ENCODE measurements at places on chromosomes 11 and 22.

DNA sequence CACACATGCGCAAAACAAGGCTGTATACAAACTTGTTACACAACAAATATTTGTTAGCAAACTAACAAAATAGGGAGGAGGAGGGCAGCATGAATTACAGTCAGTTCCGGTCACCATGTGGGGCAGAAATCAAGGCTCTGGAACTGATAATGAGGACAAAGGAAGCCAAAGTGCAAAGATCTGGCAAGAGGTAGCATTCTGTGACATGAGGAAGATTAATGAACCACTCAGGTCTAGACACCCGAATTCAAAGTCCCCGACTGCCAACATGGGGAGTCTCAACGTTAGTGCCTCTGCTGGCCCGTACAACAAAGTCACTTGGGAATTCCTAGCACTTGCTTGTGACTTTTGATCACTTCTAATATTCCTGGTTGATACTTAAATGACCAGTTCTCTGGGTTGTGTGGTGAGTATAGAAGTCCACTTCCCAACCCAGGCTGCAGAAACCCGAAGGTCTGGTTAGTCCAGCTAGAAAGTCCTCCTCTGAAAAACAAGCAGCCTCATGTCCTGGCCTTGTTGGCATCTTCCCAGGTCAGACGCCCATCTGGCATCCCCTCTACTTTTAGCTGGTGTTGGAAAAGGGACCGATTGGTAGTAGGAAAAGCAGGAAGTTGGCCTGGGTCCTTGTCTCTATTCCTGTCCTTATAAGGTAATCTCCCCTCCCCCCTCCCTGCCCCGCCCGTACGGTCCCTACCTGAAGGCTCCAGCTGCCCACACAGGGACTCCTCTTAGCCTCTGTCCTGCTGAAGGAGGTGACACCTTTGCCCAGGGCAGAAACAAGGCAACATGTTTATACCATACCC is 1.6 kb downstream of the SUN2 start:
- no peak for DNase-seq

DNA sequence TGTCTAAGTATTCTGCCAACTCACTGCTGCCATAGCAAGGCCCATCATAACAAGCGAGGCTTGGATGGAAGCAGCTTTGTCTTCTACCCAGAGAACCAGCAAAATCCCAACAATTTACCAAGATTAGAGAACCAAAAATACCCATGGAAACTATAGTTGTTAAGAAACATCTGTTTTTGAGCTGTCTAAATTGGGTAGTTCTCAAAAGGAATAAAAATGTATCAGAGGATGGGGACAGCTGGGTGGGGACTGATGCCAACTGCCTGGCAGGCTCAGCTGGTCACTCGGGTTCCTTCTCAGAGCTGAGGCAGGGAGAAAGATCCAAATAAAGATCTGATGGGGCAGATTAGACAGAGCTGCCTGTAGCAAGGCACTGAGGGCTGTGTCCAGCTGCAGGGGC is 85.9 kb upstream of the GRK3 start:
- no peak for DNase-seq

DNA sequence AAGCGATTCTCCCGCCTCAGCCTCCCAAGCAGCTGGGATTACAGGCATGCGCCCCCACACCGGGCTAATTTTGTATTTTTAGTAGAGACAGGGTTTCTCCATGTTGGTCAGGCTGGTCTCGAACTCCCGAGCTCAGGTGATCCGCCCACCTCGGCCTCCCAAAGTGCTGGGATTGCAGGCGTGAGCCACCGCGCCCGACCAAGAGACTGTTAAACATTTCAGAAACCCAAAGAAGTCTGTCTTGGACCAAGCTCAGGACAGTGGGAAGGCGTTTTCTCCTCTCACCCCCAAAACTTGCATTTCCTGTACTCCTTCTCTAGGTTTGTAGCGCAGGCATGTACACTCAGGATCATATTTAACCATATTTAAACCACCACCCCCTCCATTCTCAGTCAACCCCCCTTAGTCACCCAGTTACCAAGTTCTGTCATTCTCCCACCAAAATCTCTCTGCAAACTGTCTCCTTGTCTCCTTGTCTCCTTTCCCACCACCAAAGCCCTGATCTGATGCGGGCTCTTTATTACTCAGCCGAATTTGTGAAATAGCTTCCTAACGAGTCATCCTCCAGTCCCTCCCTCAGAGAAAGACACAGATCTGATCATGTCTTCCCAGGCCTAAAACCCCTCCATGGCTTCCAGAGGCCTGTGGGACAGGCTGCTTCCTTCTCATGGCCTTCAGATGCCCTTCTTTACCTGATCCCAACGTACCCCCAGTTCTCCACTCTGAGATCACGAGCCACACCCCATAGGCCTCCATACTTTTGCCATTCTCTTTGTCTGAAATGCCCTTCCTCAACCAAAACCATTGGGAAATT is 29.0 kb upstream of the CREB3L1 start:
- DNase-seq, result no peak

GRCh38 chr11:32145282-32145681 is 54.4 kb downstream of the RCN1 start:
- no peak for DNase-seq

DNA sequence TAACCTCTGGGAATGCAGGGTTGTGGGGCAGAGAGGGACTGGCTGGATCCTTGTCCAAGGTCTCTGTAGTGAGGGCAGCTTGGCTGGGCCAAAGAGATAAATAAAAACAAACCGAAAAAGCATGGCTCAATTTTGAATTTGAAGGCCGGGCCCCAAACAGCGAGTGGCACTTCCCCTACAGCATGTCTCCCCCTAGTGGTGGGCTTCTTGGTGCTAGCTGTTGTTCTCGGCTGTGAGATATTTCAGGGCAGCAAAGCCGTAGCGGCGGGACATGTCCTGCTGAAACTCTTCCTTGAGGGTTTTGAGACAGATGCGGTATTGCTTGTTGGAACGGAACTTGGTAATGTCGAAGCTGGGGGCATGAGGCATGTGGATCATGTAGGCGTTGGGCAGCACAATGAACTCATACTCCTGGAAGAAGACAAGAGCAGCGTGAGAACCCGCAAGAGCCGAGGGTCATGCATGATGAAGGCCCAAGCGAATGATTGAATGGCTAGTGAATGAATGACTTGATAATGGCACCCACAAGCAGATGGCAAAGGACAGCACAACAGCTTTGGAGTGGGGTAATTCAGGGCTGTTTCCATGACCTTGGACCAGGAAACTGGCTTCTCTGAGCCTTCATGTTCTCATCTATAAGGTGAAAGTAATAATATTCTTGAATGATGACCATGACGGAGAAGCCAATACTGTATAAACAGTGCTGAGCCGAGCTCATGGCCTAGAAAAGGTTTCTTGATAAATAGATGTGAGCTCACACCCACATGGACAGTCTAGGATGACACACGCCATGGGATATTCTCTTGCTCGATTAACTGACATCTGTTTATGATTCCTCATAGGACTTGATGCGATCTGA is 216.3 kb upstream of the SYN3 start:
- DNase-seq, result no peak

DNA sequence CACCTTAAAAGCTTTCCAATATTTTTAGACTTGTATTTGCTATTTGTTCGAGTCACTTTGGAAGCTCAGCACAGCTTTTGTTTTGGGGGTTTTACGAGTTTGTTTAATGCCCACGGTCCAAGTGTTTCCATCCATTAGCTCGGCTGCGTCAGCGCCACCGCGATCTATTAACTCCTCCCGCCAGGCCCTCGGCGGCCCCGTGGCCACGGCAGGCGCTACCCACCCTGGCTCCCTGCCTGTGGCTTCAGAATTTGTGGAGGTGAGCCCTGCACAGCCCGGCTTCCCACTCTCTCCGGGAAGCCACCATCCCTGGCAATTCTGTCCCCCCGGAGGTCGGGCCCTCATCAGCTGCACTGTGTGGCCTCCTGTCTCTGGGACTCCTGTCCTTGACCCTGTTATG is 648.5 kb downstream of the BRD1 start:
- DNase-seq, result no peak

DNA sequence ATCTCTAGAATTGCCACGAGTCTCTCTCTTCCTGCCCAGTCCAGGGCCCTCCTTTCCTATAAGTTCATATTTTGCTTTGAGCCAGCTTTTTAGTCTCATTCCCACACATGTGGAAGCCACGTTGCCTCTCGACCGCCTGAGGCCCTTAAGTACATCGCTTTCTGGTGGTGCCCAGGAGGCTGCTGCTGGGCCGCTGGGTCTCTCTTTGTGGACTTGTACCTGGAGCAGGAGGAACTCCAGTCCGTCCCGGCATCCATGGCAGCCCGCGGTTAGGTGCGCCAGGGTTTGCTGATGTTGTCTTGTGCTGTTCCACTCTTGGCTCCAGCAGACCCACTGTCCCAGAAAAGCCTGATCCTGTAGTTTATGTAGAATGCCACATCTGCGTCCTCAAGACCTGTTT is 41.0 kb downstream of the NAT10 start:
- no peak for DNase-seq

- no peak for DNase-seq
These were observed 273.3 kb downstream of the BUD13 start for GRCh38 chr11:116499396-116500003.

DNA sequence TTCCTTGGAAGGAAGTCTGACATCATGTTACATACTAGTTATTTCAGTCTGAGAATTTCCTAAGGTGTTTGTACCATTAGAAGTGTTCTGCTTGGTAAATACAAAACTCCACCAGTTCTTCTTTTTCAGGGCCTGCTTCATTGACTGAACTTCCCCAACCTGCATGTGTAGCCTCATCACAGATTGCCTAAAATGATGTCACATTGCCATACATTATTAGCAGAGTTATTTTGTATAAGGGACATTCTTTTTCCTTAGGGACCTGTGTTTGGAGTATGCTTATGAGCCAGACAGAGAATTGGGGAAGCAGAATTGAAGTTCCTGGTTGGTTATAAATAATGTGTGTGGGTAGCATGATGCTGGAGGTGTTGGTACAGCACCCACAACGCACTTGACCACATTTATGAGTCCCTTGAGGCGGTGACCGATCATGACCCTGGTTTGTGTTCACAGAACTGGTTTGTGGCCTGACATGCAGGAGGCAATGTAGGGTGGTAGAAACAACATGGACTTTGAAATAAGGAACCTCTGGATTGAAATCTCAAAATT is 16.4 kb upstream of the MMP7 start:
- no peak for DNase-seq

GRCh38 chr11:45617871-45618601 is 47.4 kb downstream of the CHST1 start:
- no peak for DNase-seq

DNA sequence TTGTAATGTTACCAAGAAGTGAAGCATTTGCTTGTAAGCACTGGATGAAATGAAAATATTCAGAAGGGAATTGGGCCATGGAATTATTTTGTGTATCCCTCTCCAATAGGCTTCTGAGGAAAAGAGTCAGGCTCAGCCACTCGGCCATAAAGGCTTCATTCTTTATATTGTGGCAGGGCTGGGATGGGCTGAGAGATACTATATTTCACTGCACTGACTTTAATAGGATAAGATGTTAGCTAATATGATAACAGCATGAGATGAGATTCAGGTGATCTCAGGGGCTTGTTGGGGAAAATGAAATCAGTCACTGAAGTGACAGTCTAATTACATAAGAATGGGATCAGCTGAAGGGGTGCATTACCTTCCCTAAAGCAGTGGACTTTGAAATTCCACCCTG is 7.3 kb upstream of the TRIM44 start:
- DNase-seq, result no peak

DNA sequence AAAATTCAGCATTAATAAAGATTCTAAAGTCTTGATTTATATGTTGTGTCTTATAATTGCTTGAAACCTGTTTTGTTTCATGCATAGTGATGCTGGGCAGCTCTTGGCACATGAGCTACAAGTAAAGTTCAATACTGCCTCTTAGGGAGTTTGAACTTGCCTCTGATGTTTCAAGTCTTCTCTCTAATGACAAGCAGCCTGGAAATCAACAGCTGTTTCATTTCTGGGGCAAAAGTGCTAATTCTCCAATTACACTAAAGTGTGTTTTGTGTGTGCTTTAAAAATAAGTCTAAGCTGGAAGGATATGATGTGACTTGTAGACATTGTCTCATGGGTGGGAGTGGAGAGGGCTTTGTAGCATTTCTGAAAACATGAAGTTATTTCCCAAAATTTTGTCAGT is 23.7 kb upstream of the SESN3 start:
- DNase-seq, result no peak

- DNase-seq, result no peak
These were observed 84.1 kb downstream of the NTM start for GRCh38 chr11:131454490-131454889.

DNA sequence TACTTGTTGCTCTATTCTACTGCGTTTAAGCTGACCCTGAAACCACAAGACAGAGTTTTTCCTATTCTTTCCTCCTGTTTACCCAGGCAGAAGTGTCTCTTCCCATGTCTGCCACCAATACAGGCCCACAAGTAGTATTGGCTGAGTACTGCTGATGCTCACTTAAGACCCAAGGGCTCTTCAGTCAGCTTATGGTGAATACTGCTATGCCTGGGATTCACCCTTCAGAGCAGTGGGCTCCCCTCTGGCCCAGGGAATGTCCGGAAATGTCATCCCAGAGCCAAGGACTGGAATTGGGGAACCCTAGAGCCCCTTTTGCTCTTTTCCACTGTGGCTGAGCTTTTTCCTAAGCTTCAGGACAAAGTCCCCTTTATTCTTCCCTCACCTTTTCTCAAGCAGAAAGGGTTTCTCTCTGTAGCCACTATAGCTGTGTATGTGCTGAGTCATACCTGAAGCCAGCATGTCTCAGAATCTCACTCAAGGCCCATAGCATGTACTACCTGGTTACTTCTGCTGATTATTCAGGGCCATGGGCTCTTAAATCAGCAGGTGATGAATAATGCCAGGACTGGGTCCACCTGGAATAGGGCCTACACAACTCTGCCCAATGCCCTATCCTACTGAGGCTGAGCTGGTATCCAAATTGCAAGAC is 745.8 kb upstream of the ANO5 start:
- no peak for DNase-seq

- no peak for DNase-seq
These were observed 714 bp downstream of the CD59 start for GRCh38 chr11:33735271-33736147.

GRCh38 chr11:120827820-120828219 is 196.1 kb upstream of the TBCEL start:
- DNase-seq, result no peak

- no peak for DNase-seq
These were observed 213.9 kb upstream of the C11orf87 start for GRCh38 chr11:109208121-109208520.

DNA sequence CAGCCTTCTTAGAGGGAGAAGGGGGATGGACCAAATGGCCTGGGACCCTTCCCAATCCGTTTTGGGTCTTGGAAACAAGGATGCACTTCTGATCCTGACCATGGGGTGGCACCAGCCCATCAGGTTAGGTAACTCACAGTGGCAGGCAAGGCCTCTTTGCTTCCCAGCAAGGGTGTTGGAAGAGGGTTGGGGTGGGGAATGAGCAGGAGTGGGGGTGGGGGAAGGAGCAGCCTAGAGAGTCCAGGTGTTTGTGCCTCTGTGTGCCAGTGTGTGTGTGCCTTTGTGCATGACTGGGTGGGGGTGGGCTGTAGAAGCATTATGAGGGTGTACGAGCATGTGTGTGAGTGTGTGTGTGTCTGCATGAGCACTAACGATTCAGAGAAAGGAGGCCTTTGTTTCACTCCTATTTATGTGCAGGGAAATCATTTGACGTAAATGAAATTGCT is 213.1 kb downstream of the INSC start:
- DNase-seq, result no peak

Measured in stimulated activated CD4-positive, alpha-beta T cell treated with anti-CD3 and anti-CD28 coated beads, Interleukin-1b, Interleukin-23, amount 100 ng/mL, for 1 hour (primary cell).